Activated T-cell treated with anti-CD3 and anti-CD28 coated beads, Interleukin-2, amount 50 U/mL, for 72 hours (primary cell): ENCODE measurements at places on chromosomes 12 and 14. TPM values are rescaled to one million over a fixed set of nuclear protein-coding genes. Genes with fewer than 3 reads are reported as not detected.

DNA sequence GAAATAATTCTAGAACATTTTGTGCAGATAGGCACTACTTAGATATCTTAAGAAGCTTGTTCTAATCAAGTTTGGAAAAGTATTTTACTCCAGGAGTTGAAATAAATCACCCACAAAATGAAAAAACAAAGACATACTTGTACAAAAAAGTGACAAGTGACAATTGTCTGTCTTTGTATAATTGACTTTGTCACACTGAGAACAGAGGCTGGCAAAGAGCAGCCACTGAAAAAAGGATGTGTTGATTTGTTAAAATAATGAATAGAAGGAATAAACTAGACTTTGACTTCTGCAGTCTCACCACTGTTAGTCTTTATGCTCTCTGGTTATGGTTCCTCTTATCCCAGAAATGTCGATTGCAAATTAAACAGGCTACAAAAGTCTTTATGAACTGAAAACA lies 77.6 kb downstream of the PTPRR start:
- no peak for DNase-seq

DNA sequence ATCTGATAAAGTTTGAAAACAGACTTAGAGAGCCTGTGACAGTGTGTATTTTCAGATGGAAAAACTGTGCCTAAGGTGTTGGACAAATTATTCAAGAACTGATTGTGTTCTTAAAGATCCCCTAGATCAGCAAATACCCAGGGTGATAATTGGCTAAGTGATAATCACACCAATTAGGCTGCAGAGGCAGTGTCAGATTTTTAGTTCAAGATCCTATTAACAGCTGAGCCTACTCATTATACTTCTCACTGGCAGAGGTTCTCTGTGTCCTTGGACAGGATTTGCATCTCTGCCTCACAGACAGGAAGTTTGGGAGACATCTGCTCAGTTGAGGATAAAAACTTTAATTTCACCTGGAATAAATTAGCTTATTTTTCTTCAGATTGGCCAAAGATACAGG lies 4.3 kb upstream of the FGD4 start:
- no peak for DNase-seq

DNA sequence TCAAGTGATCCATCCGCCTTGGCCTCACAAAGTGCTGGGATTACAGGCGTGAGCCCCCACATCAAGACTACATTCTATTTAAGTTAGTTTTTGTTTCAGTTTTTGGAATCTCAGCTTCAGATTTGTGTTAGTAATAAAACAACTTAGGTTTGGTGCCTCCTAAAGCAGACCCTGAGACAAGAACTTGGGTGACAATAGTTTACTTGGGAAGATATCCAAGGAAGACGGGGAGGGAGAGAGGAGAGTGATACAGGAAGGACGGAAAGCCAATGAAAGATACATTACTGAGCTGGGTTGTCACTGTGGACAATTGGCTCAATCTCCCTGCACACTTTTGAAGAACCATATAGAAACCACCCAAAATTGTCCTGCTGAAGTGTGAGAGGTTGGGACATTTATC lies 22.6 kb upstream of the PTGR2 start:
- DNase-seq: no peak

DNA sequence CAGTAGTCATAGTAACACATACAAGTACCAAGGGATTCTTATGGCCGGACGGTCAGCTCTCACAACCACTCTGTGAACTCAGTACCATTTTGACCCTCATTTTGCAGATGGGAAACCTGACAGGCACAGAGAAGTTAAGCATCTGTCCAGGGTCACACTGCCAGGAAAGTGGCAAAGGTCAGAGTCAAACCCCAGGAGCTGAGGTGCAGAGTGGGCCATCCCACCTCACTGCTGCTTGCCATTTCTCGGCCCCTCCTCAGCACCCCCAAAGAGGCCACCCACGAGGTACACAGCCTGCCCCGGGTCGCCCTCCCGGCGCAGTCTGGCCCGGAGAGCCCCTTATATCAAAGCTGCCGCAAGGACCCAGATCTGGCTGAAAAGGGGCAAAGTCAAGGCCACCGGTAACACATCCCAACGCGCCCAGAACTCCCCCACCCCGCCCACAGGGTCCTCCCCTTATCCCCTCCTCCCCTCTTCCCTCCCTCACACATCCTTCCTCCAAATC lies 1.7 kb downstream of the NCOR2 start:
- no peak for DNase-seq

DNA sequence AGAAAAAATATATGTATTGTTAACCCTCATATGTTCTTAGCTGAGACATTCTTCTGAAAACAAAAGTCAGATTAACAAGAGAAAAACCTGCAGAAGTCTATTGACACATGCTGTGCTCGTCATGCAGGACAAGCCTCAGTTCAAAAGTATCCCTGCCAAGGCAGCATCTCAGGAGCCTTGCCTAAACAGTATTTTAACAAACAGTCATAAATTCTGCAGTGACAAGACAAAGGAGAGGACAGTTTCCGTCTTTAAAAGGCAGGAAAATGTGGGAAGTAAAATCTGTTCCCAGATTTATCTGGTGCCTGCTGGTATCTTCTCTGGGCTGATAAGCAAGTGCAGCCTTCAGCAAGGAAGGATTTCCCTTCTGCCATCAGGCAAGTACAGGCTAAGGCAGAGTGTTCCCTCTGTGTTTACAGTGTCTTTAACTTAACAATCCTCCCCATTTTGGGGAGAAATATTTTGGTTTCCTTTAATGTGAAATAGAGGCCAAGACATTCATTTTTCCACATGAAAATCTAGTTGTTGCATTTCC lies 480.2 kb upstream of the CCDC196 start:
- no peak for DNase-seq

DNA sequence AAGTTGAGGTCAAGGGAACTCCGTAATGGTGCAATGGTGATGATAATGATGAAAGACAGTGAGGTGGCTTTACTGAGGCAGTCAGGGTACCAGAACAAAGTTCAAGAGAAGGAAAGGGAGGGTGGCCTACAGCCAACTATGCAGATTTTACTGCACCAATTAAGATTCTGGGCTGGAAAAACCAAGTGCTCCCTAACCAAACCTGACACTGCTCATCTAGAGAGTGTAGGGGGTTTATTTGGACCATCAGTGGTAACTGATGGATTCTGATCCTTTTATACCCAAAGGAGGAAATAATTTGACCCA lies 387 bp downstream of the LRRC9 start:
- DNase-seq: no peak

DNA sequence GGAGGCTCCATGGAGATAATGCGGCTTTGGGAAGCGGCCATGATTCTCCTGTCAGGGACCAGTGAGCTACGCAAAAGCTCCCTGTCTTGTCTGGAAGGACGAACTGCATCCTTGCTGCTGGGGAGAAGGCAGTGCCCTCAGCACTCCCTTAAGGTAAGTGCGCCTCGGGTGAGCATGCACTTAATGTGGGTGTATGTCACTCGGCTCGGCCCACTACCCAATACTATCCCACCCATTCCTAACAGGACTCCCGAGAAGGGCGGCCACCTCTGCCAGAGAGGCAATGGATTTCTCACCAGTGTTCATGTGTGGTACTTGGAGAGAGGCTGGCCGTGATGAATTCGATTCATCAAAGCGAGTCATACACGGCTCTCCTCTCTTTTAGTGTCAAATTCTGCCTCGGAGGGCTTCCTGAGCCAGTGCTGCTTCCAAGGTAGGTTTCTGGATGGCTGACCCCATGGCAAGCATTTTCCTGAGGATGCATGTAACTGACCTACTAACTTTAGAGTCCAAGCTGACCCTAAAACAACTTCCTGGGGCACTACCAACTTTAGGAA lies 151.7 kb upstream of the RTL1 start:
- DNase-seq: no peak

- no peak for DNase-seq
These were observed 11.6 kb upstream of the PTPRB start for GRCh38 chr12:70648831-70649230.

DNA sequence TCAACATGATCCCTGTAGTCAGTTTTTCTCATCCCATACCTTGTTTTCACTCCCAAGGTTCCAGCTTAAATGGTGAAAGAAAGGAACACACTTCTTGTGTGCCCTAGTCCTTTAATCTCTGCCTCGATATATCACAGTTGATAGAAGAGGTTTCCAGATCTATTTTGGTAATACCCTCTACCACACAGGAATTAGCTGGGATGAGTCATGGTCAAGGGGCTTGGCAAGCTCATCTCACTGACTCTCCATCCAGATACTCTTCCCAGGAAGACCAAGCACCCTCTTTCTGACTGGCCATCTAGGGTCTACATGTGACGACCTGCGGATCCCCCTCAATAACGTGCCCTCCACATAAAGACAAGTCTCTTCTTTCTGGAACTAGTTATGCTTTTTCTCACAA lies 277.9 kb downstream of the ITPR2 start:
- no peak for DNase-seq

DNA sequence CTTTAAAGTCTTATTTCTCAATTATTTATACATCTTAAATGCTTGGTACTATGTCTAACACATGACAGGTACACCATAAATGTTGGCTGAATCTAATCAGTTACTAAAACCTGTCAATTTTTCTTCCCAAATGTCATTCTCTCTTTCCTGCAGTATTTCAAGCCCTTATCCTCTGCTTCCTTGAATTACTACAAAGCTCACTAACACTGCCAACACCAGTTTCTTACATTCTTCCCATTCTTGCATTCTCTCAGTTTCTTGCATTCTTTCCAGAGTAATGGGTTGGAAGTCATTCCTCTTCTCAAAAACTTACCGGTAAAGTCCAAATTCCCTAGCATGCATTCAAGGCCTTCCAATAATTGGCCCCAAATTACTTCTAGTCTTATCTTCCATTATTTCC lies 9.6 kb upstream of the SMARCC2 start:
- DNase-seq: no peak

GRCh38 chr12:2110127-2110526 lies 57.3 kb downstream of the CACNA1C start:
- no peak for DNase-seq

DNA sequence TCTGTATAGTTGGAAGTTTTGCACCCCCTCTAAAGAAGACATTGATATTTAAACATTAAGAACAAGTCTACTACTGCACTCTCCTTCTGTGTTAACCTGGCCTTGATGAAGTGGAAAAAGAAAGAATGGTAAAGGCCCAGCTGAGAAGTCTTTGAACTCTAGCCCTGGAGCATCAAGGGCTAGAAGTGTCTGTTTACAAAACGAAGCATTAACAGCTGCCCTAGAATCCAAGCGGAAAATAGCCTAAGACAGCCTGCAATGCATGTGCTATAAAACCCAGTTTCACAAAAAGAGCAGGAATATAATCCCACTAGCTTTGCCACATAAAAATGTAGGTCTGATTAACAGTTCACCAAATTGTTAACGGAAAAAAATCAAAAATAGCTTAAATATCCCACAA lies 60.5 kb downstream of the NUMB start:
- no peak for DNase-seq

GRCh38 chr14:75443203-75443969 lies 15.6 kb downstream of the JDP2 start:
- DNase-seq: no peak

- no peak for DNase-seq
These were observed 15.0 kb downstream of the POMT2 start for GRCh38 chr14:77305696-77306095.

Gene PAN2
- total RNA-seq: 139 TPM

Gene TULP3
- total RNA-seq: 6.7 TPM

Gene FAM90A1
- total RNA-seq: 1.3 TPM

Gene VWF
- 0.02 TPM for total RNA-seq

Gene CLEC4D
- not detected for total RNA-seq

Gene CEBPE
- total RNA-seq: 0.36 TPM

Gene ANKS1B
- 0.63 TPM for total RNA-seq

Gene NFATC4
- total RNA-seq: 11.3 TPM

Gene PRB3
- total RNA-seq: not detected

Gene KRT79
- 0.19 TPM for total RNA-seq
